A549 treated with Hydrocortisone at 1 μM for 4 hours (cell line): ENCODE measurements at places on chromosomes 12 and 14. TPM values are rescaled to one million over a fixed set of nuclear protein-coding genes. Genes with fewer than 3 reads are reported as not detected.

Gene ESR2
- total RNA-seq, result 0.06 to 0.15 TPM (median 0.09 TPM) in 5 replicates

Gene FRS2
- 8.0 to 14.8 TPM (median 10.5 TPM) in 5 replicates for total RNA-seq

Gene NYNRIN
- 0.22 to 0.50 TPM (median 0.36 TPM) in 5 replicates for total RNA-seq

Gene CMKLR1
- total RNA-seq, result 0.01 to 0.21 TPM (median 0.05 TPM) in 4 of 5 replicates, not detected in the other

Gene JKAMP
- 60.0 to 85.8 TPM (median 68.8 TPM) in 5 replicates for total RNA-seq

Gene SERPINA12
- total RNA-seq, result 0.06 TPM in 1 of 5 replicates, not detected in the others

Gene TAS2R10
- total RNA-seq, result 0.08 to 0.10 TPM in 2 of 5 replicates, not detected in the others

Gene HSPB8
- total RNA-seq, result 14.6 to 22.0 TPM (median 16.2 TPM) in 5 replicates

Gene BDKRB1
- 0.18 to 0.53 TPM (median 0.48 TPM) in 5 replicates for total RNA-seq

Gene ACSM4
- total RNA-seq, result not detected in 5 replicates
